8988T (cell line): ENCODE measurements at places on chromosomes 5 and 9.

- no peak for DNase-seq
Measured at GRCh38 chr5:173039964-173040363, 16.2 kb upstream of the CREBRF start.

- DNase-seq: no peak
Measured at GRCh38 chr5:36059571-36060419, 6.9 kb downstream of the UGT3A2 start.

DNA sequence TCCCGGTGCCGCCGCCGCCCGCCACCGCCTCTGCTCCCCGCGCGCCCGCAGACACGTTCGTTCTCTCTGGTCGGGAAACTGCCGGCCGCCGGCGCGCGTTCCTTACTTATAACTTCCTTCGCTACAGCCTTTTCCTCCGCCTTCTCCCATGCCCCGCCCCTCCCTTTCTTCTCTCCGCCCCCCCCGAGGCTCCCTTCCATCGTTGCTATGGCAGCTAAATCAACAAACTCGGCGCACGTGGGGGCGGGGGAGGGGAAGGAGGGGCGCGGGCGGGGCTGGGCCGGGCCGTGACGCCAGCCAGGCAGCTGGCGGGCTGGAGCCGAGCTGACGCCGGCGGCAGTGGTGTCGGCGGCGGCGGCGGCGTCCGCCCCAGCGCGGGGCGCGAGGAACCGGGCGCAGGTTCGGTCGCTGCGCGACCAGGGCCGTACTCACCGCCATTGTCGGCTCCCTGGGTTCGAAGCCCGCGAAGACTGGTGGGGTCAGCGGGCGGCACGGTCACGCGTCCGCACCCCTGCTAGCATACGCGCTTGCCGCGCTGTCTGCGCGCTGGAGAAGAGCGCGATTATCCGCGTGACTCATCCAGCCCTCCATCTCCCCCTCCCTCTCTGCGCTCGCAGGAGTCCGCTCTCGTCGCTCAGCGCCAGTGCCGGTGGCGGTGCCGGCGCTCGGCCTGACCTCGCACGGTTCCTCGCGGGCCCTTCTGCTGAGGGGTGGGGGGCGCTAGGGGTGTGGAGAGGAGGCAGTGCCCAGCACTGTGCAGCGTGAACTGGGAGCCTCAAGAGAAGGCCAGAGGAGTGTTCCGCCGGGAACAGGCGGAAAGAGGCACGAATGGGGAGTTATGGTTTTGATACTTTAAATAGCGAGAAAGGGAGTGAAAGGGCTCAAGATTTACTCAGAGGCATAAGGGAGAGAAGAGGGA is at the start of gene KLF4:
Gene KLF4, minus strand, starts transcription at position 83 of the 919 bp plus-strand sequence. CDS start 597 bp downstream, outside the sequence.
- peak; percentile 92 for DNase-seq

- DNase-seq: no peak
Measured at GRCh38 chr9:138047469-138048040, 170.0 kb downstream of the CACNA1B start.

DNA sequence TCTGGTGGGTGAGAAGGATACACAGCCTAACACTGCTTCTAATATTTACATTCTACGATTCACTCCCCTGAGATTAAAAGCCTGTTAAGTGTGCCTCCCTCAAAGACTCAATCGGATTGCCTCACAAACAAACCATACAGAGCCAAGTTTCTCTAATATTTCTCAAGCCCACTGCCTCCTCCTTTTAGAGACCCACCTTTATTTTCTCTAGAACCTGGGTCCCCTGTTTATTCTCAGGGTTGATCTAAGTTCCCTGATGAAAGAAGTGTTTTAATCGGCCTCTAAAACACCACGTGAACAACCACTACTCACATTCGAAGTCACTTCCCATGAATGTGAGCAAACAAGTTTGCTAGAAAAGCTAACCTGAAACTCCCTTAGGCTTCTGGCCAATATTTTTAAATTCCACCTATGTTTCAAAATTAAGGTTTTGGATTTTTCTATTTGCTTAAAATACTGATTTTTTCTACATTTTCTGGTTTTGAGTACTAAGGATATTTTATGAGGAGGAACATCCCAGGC is 76.5 kb downstream of the GLIS3 start:
- no peak for DNase-seq

DNA sequence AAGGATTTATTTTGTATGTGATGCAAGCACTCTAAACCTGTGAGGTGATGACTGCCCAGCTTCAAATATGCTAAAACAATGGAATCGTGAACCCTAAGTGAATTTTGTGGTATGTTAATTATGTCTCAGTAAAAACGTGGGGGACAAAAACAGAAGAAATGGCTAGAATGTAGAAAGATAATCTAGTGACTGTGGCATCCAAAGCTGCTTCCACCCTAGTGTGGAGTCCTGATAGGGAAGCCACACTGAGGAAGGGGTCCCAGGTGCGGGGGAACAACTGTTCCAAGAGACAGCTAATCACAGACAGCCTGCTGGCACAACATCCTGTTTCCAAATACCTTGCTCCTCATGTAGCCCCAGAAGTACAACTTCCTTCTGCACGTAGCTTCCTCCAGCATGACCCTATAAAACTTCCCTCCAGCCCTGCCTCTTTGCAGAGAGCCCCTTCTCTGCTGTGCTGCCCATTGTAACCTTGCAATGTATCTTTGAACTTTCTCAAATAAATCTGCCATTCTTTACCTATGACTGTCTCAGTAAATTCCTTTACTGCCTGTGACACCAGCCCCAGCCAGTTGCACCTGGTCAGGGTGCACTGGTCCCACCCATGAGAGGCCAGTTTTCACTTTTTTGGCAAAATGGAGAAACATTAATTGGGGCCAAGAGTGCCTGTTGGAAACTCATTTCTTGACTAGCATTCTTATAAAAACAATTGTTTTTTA is 4.9 kb downstream of the GMCL2 start:
- no peak for DNase-seq

DNA sequence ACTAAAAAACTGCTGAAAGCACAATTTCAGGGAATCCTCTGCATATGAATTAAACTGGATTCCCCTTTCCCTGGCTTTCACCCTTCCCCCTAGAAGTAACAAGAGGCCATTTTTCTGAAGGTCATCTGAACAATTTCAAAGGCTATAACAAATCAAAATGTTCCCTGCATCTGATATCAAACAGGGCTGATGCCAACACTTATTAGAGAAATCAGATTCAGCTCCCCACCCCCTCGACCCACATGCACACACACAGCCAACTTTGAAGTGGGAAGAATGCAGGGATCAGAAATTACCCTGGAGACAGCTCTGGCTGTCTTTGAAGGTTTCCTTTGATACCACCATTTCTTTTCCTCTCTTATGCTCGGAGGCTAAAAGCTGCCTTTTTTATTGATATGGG is 149.0 kb upstream of the RAPGEF1 start:
- no peak for DNase-seq

- no peak for DNase-seq
Measured at GRCh38 chr5:17878541-17878940, 244.3 kb downstream of the TAF11L14 start.

DNA sequence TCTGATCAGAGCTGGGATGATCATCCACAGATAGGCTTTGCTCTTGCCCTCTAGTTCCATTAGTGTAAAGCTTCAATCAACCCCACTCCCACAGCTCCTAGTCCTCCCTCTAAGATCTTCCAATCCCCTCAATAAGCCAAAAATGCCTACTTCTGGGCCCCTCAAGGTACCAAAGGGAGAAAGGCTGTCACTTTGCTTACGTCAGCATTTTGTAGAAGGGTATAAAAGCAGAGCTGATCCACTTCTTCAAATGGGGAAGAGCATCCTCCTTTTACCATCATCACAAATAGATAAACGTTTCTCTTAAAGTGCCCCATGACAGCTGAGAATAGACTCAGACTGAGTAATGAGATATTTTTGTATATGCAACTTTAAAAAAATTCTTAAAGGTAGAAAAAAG is 13.1 kb upstream of the ADGRV1 start:
- DNase-seq: no peak
